ENCODE measurements at places on chromosomes 5 and 9. TPM values are rescaled to one million over a fixed set of nuclear protein-coding genes. Genes with fewer than 3 reads are reported as not detected.

DNA sequence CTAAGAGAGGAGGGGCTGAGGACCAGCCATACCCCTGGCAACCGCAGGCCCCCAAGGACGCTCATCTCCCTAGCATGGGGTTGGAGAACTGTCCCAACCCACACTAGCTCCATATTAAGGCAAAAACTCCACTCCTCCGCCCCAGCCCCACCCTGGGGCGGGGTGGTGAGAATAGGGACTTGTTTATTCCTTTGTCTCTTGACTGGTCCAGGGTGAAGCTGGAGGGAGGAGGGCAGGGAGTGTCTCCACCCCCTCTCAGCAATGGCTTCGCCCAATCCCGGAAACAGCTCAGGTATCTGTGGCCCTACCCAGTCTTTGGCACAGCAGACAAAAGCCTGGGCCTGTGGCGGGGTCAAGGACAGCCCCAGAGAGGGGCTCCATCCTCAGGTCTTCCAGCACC, 16.9 kb downstream of the PRRX2 start:
- no peaks in the 10 kb centered on the region for H3K4me1 ChIP-seq
- no peak overlapping the region for H3K27ac ChIP-seq
- H3K36me3 ChIP-seq: no peaks in the 10 kb centered on the region
- no peaks in the 10 kb centered on the region for H3K27me3 ChIP-seq
- DNase-seq: no peak

GRCh38 chr5:2685651-2686272, 65.7 kb downstream of the IRX2 start:
- no peak overlapping the region for H3K4me3 ChIP-seq
- H3K27ac ChIP-seq: no peak overlapping the region
- no peaks in the 10 kb centered on the region for H3K27me3 ChIP-seq

- H3K4me3 ChIP-seq: no peak overlapping the region
- no peaks in the 10 kb centered on the region for H3K36me3 ChIP-seq
- no peaks in the 10 kb centered on the region for H3K27me3 ChIP-seq
- H3K27ac ChIP-seq: no peak overlapping the region
- no peaks in the 10 kb centered on the region for H3K4me1 ChIP-seq
Observed at GRCh38 chr9:120438836-120439546, 141.0 kb downstream of the CDK5RAP2 start.

DNA sequence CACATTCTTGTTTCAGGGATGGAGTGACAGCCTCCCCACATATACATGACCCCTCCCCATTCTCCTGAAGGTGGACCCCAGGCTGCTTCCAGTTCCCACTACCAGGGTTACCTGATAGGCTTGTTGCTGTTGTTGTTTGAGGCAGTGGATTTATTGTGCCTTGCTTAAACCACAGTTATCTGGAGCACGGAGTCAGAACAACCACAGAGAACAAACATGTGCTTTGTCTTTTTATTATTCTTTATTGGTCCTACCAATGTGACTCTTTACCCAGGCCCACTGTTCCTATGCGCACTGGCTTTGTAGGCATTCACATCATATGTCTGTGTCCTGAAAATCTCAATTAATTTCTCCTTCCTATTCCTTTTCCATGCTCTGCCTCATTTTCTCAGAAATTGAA, 41.2 kb upstream of the IPPK start:
- no peaks in the 10 kb centered on the region for H3K4me1 ChIP-seq
- no peaks in the 10 kb centered on the region for H3K27me3 ChIP-seq
- H3K36me3 ChIP-seq: peaks cover 20% of the 10 kb centered on the region
- no peak for DNase-seq
- H3K27ac ChIP-seq: no peak overlapping the region
- no peak overlapping the region for H3K4me3 ChIP-seq

- peaks cover 8% of the 10 kb centered on the region for H3K4me1 ChIP-seq
- no peak overlapping the region for H3K27ac ChIP-seq
- H3K4me3 ChIP-seq: peak overlapping the region; percentile 75
- H3K27me3 ChIP-seq: no peaks in the 10 kb centered on the region
- no peak for DNase-seq
- H3K36me3 ChIP-seq: no peaks in the 10 kb centered on the region
Observed at GRCh38 chr9:132077881-132078698, 1.6 kb downstream of the MED27 start.

DNA sequence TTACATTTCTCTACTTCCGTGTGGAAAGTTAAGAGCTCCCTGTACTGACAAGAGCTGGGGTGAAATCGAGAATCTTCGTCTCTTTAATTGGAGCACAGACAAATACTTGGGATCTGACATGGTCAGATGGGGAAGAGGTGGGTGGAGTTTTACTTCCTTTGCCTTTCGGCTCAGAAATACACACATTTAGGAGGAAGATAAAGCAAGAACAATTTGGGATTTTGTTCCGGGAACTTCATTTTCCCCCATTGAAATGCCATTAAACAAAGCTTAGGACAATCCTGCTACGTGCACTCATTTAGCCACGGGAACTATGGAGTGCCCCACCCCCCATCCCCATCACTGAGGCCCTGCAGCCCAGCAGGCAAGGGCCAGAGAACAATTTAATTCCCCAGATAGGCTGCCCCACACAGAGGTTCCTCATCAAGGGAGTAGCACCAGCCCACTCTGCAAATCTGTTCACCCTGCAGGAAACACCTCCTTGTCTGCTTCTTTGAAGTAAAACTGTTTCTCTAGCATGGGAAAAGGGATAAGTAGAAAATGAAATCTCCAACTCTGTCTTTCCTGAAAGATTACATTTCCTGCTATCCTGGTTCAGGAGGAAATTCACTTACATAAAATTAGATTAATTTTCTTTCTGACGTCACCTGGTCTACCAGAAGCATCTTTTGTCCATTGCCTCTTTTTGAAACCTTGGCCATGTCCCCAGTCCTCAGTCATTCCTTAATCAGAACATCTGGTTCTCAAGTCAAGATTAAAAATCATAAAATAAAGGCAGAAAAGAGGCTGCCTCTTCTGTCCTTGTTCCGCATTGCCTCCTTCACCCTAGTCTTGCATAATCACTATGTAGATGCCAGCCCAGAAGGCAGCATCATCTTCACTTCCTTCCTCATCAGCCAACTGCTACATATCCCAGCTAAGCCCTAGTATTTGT, 206.4 kb downstream of the ENC1 start:
- H3K4me3 ChIP-seq: no peak overlapping the region
- H3K4me1 ChIP-seq: peaks cover 8% of the 10 kb centered on the region
- no peaks in the 10 kb centered on the region for H3K36me3 ChIP-seq
- no peak for DNase-seq
- H3K27ac ChIP-seq: peak overlapping the region; percentile 19

- H3K36me3 ChIP-seq: no peaks in the 10 kb centered on the region
- no peaks in the 10 kb centered on the region for H3K27me3 ChIP-seq
- H3K27ac ChIP-seq: no peak overlapping the region
- DNase-seq: no peak
- no peak overlapping the region for H3K4me3 ChIP-seq
Observed at GRCh38 chr5:32779754-32780415, 68.8 kb downstream of the NPR3 start.

DNA sequence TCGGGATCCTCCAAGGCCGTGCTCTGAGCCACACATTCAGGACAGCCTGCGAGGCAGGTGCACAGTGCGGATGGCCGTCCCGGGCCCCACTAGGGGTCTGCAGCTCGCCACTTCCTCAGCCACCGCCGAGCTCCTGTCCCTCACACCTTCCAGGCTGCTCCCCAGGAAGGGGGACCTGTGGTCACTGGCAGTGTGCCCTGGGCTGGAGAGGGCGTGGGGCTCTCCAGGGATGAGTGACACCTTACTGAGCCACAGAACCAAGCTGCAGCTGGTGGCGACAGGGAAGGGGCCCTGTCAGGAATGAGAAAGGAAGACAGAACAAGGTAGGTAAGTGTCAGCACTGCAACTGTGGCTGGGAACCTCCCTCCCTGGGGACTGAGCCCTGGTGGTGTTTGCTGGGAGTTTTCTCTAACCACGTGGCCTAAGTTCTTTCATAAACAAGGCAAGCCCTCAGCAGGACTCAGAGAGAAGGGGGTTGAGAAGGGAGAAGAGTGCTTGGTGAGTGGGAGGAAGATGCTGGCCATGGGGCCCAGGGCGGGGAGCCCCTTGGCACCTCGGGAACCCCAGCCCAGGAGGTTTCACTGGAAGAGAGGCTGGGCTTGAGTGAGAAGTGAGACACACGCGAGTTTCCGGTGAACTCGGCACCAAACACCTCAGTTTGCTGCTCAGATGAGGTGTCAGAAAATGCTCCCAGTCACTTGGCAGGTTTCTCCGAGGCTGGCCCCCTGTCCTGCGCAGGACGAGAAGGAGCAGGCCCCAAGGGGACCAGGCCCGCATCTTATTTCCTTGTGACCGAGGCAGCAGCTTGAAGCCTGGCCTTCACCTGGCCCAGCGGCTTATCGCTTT, 5.2 kb downstream of the IL13 start:
- H3K27ac ChIP-seq: no peak overlapping the region
- H3K4me3 ChIP-seq: no peak overlapping the region
- no peak for DNase-seq
- no peaks in the 10 kb centered on the region for H3K36me3 ChIP-seq
- no peaks in the 10 kb centered on the region for H3K4me1 ChIP-seq
- no peaks in the 10 kb centered on the region for H3K27me3 ChIP-seq

GRCh38 chr5:117590944-117591343, 1016.3 kb upstream of the SEMA6A start:
- H3K4me1 ChIP-seq: no peaks in the 10 kb centered on the region
- no peak overlapping the region for H3K4me3 ChIP-seq
- H3K27ac ChIP-seq: no peak overlapping the region
- H3K27me3 ChIP-seq: no peaks in the 10 kb centered on the region
- no peaks in the 10 kb centered on the region for H3K36me3 ChIP-seq

DNA sequence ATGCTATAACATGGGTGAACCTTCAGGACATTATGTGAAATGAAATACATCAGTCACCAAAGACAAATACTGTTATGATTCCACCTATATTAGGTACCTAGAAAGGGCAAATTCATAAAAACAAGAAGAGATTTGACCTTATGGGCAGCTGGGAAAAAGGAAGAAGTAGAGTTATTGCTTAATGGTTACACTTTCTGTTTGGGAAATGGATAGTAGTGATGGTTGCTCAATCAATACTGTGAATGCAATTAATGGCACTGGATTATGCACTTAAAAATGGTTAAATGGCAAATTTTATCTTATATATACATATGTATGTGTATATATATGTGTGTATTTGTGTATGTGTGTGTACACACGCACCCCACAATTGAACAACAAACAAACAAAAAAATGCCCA, 15.2 kb downstream of the FKBP15 start:
- no peak overlapping the region for H3K27ac ChIP-seq
- no peaks in the 10 kb centered on the region for H3K4me1 ChIP-seq
- no peaks in the 10 kb centered on the region for H3K36me3 ChIP-seq
- H3K27me3 ChIP-seq: no peaks in the 10 kb centered on the region
- DNase-seq: no peak

GRCh38 chr5:174231956-174232487, 186.5 kb downstream of the NSG2 start:
- H3K36me3 ChIP-seq: no peaks in the 10 kb centered on the region
- DNase-seq: no peak
- H3K4me1 ChIP-seq: no peaks in the 10 kb centered on the region
- H3K4me3 ChIP-seq: no peak overlapping the region

DNA sequence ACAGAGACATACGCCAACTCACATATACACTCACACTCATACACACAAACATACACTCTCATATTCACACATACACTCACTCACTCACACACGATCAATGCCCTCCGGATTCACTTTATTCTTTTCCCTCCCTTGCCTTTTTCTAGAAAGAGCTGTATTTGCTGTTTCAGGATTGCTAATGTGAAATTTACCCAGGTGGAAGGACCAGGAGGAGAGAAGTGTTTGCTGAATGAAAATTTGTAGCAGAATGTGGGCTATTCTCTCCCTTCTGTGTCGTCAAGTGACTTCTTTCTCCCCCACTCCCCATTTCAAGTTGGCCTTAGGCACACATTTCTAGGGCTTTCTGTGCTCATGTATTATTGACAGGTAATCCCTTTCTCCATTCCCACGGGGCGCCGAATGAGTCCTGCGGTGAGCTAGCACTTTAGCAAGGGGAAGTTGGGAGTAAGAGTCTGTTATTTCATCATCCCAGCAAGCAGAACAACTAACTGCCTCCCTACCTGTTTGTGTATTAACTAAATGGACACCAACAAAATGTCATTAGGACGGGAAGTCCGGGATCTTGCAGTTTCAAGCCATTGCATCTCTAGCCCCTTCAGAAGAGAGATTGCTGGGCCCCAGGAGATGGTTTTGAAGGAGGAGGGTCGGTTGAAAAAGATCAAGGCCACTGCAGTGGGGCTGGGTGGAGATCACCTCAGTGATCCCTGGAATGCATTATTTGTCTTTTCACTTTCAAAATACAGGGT, 97.1 kb upstream of the TAF11L2 start:
- no peaks in the 10 kb centered on the region for H3K36me3 ChIP-seq
- H3K4me1 ChIP-seq: no peaks in the 10 kb centered on the region
- H3K4me3 ChIP-seq: no peak overlapping the region

- no peak for DNase-seq
- no peaks in the 10 kb centered on the region for H3K36me3 ChIP-seq
- peak overlapping the region; percentile 82 for H3K4me3 ChIP-seq
- H3K4me1 ChIP-seq: peaks cover 6% of the 10 kb centered on the region
- H3K27me3 ChIP-seq: no peaks in the 10 kb centered on the region
- no peak overlapping the region for H3K27ac ChIP-seq
Observed at GRCh38 chr9:99818500-99818899, 3.2 kb upstream of the NR4A3 start.

DNA sequence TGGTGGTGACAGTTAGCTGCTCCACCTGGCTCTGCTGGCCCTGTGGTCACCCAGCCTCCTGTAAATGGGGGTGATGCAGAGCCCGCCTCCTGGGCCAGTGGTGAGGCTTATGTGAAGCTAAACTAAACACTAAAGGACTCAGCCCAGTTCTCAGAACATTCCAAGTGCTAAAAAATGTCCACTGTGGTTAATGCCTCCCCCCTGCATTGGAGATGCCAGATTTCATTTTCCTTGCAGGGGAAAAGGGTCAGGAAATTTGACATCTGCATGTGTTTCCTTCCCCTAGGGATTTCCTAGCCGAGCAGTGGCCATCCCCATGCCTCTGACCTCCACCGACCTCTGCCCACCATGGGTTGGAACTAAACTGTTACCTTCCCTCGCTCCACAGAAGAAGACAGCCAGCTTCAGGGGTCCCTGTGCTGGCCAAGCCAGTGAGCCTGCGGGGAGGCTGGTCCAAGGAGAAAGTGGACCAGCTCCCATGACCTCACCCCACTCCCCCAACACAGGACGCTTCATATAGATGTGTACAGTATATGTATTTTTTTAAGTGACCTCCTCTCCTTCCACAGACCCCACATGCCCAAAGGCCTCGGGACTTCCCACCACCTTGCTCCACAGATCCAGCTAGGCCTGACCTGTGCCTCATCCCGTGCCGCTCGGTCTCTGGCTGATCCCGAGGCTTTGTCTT, 13.0 kb downstream of the CD74 start:
- DNase-seq: no peak
- H3K4me1 ChIP-seq: no peaks in the 10 kb centered on the region
- no peaks in the 10 kb centered on the region for H3K27me3 ChIP-seq
- peaks cover 10% of the 10 kb centered on the region for H3K36me3 ChIP-seq
- H3K4me3 ChIP-seq: no peak overlapping the region

GRCh38 chr5:150081541-150082283, 4.6 kb downstream of the CSF1R start:
- no peak overlapping the region for H3K4me3 ChIP-seq
- H3K27ac ChIP-seq: no peak overlapping the region
- no peak for DNase-seq
- no peaks in the 10 kb centered on the region for H3K4me1 ChIP-seq
- no peaks in the 10 kb centered on the region for H3K36me3 ChIP-seq

Gene IPO11
- total RNA-seq: 8.9 TPM

Gene NUTM2G
- total RNA-seq: not detected

Gene SKP2
- total RNA-seq: 4.6 TPM

Gene DMRTA1
- total RNA-seq: 1.3 TPM

Gene GPR21
- 0.97 TPM for total RNA-seq

Gene CBY3
- not detected for total RNA-seq

Gene SOX30
- total RNA-seq: not detected

Gene EIF4E1B
- not detected for total RNA-seq

Gene JAKMIP2
- 1.3 TPM for total RNA-seq

Gene ZNF608
- 10.7 TPM for total RNA-seq
